Activated CD4-positive, alpha-beta memory T cell treated with anti-CD3 and anti-CD28 coated beads for 36 hours (primary cell): ENCODE measurements at places on chromosomes 16 and 17. TPM values are rescaled to one million over a fixed set of nuclear protein-coding genes. Genes with fewer than 3 reads are reported as not detected.
A peak's percentile ranks its signal among the peaks of the same experiment; 100 is the strongest.

GRCh38 chr17:58492238-58493121, 4.3 kb upstream of the HSF5 start:
- peak; percentile 44 for DNase-seq

- DNase-seq: no peak
Measured at GRCh38 chr16:88881007-88881615, 14.7 kb upstream of the PABPN1L start.

- DNase-seq: no peak
Measured at GRCh38 chr16:51967646-51968045, 579.3 kb downstream of the TOX3 start.

GRCh38 chr16:1698680-1699079, 7.3 kb upstream of the MAPK8IP3 start:
- DNase-seq: no peak

The EVPLL gene
- total RNA-seq: not detected

The TLCD2 gene
- total RNA-seq: 0.85 TPM

- DNase-seq: peak; percentile 52
Measured at GRCh38 chr16:30010844-30011713, at the start of gene DOC2A. Gene DOC2A (minus strand): TSS chr16:30011027. CDS start chr16:30010222, 805 bp downstream.

- DNase-seq: no peak
Measured at GRCh38 chr16:47448830-47449575, 11.9 kb downstream of the ITFG1 start.

The NQO1 gene
- total RNA-seq: 14.9 TPM

- no peak for DNase-seq
Measured at GRCh38 chr17:63124536-63124935, 158.5 kb downstream of the TANC2 start.

- DNase-seq: no peak
Measured at GRCh38 chr17:81651692-81652091, 4.7 kb downstream of the PDE6G start.

GRCh38 chr16:29678691-29679267, at the start of gene QPRT:
Gene QPRT (plus strand): TSS chr16:29679180. CDS start chr16:29679198, 18 bp downstream.
- peak; percentile 22 for DNase-seq

DNA sequence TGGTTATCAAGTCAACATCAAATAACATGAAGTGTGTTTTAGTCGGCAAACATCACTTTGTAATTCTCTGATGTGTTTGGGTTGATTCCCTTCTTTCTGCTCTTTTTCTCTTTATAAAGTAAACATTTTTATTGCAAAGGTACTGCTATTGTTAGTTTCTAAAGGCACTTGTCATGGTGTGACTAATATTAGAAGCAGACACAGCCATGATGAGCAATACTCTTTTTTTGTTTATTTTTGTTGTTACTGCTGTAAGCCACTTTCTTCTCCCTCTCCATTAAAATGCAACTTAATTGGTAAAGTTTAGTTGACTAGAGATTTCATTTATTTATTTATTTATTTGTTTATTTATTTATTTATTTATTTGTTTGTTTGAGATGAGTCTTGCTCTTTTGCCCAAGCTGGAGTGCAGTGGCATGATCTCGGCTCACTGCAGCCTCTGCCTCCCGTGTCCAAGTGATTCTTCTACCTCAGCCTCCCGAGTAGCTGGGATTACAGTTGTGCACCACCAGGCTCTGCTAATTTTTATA, 424.7 kb downstream of the WWOX start:
- DNase-seq: no peak

DNA sequence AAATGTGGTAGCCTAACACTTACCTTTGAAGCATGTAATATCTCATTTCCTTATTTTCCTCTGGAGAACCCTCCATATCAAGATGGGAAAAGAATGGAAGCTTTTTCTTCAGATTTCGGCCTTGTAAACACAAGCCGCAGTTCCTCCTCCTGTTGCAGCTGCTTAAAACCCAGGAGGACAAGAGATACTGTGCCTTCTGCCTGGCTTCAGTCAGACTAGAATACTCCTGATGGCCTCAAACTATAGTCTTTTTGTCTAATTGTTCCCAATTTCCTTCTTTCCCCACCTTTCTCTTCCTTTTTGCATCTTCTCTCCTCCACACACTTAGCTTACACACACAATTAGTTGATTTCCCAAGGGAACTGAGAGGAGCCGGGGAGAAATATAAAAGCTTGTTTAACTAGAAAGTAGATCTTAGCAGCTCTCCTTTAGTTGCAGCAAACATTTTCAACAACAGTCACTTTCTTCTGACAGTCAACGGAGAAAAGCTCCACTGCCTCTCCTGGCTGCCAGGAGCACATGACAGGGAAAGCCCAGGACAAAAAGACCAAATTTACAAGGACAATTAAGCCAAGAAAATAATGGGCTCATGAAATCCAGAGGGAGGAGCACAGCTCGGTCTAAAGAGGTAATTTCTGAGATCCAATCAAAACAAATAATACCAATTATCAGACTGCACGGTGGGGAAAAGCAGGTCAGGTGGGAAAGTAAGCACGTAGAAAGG, 76.4 kb upstream of the C17orf78 start:
- DNase-seq: no peak

DNA sequence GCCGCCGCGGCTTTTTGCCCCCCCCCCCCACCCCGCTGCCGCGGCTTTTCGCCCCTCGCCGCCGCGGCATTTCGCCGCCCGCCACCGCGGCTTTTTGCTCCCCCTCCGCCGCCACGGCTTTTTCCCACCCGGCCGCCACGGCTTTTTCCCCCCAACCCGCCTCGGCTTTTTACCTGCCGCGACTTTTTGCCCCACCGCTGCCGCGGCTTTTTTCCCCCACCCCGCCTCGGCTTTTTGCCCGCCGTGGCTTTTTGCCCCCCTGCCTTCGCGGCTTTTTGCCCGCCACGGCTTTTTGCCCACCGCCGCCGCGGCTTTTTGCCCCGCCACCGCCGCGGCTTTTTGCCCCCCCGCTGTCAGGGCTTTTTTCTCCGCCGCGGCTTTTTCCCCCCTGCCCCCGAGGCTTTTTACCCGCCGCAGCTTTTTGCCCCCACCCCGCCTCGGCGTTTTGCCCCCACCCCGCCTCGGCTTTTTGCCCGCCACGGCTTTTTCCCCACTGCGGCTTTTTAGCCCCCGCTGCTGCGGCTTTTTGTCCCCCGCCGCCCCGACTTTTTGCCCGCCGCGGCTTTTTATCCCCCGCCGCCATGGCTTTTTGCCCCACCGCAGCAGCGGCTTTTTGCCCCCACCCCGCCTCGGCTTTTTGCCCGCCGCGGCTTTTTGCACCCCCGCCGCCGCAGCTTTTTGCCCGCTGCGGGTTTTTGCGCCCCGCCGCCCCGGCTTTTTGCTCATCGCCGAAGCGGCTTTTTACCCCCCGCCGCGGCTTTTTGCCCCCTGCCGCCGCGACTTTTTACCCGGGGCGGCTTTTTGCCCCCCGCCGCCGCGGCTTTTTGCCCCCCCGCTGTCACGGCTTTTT, 527.8 kb upstream of the WSB1 start:
- DNase-seq: no peak

DNA sequence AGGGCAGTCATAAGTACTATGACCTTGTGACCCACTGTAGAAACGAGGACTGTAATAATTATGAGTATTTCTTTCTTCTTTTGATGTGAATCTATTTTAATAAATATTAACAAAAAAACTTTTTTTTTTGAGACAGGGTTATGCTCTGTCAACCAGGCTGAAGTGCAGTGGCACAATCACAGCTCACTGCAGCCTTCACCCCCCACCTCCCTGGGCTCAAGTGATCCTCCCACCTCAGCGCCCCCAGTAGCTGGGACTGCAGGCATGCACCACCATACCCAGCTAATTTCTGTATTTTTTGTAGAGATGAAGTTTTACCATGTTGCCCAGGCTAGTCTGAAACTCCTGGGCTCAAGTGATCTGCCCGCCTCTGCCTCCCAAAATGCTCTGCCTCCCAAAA, 32.6 kb downstream of the SCPEP1 start:
- no peak for DNase-seq

DNA sequence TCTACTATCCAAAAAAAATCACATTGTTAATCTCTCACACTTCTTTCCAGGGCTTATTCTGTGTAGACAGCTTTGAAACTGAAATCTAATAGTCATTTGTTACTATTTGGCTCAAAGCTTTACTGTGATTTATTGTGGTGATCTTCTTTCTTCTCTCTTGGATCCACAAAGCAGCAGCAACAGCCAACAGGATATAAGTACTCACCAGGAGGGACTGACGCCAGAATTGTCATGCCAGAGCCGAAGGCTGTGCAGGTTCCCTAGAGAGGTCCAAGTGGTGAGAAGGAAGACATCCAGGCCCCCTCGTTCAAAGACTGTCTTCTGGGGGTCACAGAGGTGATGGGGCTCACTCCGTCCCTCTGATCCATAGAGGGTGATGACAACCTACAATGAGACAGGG, 33.3 kb downstream of the PKD1L3 start:
- no peak for DNase-seq

The DPEP2 gene
- 5.3 TPM for total RNA-seq

GRCh38 chr17:63976702-63977101, 4.0 kb upstream of the SCN4A start:
- DNase-seq: no peak

GRCh38 chr16:77212741-77213541, 13.7 kb downstream of the SYCE1L start:
- peak; percentile 80 for DNase-seq

The AXIN2 gene
- 3.9 TPM for total RNA-seq

The SPATA33 gene
- total RNA-seq: 10.1 TPM

GRCh38 chr16:51922476-51922875, 624.5 kb downstream of the TOX3 start:
- DNase-seq: no peak
